Right forelimb (tissue), 1 donor: ENCODE measurements at places on chromosomes 4 and X.

GRCh38 chrX:42739741-42740140, 38.2 kb downstream of the PPP1R2C start:
- peak; percentile 37 for DNase-seq

- DNase-seq, result no peak
These were observed 91.6 kb downstream of the ANXA10 start for GRCh38 chr4:168183717-168184571.

GRCh38 chr4:98838977-98839618, 89.8 kb downstream of the EIF4E start:
- no peak for DNase-seq

DNA sequence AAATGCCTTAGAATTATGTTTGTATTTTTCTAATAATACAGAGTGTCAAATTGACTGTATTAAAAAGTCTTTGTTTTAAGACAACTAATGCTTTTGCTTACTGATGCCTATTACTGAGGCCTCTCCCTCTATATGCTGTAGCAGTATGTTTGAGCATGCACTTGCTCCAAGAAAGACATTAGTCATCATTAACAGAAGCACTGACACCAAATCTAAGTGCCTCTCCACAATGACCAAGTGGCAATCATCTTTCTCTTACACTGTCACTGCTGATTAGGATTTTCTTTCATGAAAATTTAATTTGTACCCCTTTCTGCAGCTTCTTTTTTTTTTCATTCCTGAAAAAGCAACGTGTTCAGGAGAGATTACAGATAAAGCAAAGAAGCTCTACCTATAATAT, 11.1 kb upstream of the MAB21L2 start:
- no peak for DNase-seq

- no peak for DNase-seq
These were observed 40.5 kb downstream of the NFKB1 start for GRCh38 chr4:102541697-102542096.

- DNase-seq, result peak; percentile 62
These were observed at the start of gene APLN for GRCh38 chrX:129654652-129655546. Gene APLN (minus strand): TSS chrX:129654956. CDS start chrX:129654630, 326 bp downstream.

DNA sequence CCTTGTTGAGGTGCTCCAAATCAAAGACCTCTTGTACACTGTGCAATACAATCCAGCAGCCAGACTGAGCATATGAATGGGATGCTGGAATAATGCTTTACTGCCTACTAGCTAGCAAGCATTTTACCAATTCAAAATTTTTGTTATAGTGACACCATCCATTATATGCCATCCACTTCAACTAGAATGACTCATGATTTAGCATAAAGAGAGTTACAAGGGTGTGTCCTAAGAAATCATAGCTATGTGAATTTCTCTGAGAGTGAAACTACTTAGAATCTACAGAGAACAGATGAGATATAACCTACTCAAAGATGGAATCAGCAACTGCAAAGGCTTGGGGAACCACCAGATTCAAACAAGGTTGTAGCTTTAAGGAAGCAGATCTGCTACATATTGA, 221.9 kb downstream of the LHFPL1 start:
- no peak for DNase-seq

DNA sequence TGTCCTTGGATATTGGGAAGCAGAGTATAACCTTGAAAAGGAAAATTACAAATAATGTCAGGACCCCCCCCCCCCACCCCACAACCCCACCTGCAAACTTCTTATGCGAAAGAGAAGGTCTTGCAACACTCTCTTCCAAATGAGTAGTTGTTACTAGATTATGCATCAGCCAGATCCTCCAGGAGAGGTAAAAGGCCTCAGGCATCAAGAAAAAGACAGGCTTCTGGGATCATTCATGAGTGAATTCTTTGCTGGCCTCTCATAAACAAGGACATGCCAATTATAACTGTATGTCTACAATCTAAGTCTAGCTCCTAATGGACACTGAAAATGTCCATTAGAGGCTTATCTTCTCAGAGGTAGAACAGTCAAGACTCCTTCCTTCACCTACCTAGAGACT, 1443.3 kb downstream of the RAPGEF2 start:
- no peak for DNase-seq
